ENCODE measurements at places on chromosomes 3 and 15. TPM values are rescaled to one million over a fixed set of nuclear protein-coding genes. Genes with fewer than 3 reads are reported as not detected.

FAM107A gene
- total RNA-seq, result not detected

GALNT15 gene
- total RNA-seq, result 0.11 TPM

CHDH gene
- total RNA-seq, result 3.9 TPM

CYP1A2 gene
- 0.09 TPM for total RNA-seq

AMIGO3 gene
- total RNA-seq, result not detected

TERB2 gene
- not detected for total RNA-seq

BSN gene
- total RNA-seq, result 0.67 TPM

MCF2L2 gene
- 3.1 TPM for total RNA-seq

ITIH1 gene
- total RNA-seq, result not detected

FBLN2 gene
- 67.5 TPM for total RNA-seq

TRH gene
- total RNA-seq, result 0.13 TPM

ZNF80 gene
- total RNA-seq, result not detected
